ENCODE measurements at places on chromosomes 13 and 19.
A peak's percentile ranks its signal among the peaks of the same experiment; 100 is the strongest.

- no peak for DNase-seq
Observed at GRCh38 chr13:105763851-105764250, 771.6 kb downstream of the EFNB2 start.

GRCh38 chr13:38213314-38213713 lies 136.3 kb upstream of the UFM1 start:
- no peak for DNase-seq

- DNase-seq = no peak
Observed at GRCh38 chr19:40745402-40745780, 4.9 kb downstream of the ACTMAP start.

DNA sequence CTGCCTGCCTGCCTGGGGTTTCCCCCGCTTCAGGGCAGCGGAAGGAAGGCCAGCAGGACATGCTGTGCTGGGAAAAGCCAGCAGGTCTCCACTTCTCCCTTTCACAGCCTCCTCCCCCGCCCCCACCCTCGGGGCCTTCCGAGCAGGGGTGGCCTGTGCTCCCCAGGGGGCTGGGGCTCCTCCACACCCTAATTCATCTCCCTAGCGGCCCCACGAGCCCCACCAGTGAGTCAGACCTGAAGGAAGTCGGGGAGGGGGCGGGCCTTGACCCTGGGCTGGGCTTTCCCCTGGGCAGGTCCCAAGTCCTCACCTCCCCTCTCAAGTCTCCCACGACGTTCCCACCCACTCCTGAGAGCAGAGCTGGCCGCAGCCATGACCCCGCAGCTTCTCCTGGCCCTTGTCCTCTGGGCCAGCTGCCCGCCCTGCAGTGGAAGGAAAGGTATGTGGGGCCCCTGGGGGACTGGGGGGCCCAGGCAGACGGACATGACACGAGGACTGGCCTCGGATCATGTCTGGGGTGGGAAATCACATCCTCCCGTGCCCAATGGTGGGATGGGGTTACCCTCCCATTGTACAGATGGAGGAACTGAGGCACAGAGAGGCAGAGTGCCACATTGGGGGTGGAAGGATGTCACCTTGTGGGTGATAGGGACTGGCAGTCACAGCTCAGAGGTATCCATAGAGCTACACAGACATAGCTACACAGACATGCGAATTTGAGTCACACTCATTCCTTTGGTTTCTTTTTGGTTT lies at the start of gene EBI3:
Gene EBI3 (plus strand): TSS at position 345 of the 753 bp plus-strand sequence. CDS start 28 bp downstream, at position 373.
- DNase-seq = peak; percentile 57

DNA sequence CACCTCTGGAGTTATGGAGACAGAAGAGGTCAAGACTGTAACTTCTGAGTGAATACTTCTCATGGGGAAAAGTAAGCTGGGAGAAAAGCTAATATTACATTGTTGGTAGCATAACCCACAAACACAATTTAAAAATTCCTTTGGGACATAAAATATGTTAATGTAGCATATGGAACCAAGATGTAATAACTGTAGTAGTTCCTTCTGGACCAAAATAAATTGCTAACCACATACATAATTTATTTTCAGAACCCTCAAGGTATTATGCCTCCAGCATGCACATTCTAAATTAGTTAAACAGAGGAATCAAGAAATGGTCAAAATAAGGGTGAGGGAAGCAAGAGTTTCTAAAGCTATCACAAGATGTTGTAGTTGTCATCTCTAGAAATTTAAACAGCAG lies 4.8 kb upstream of the RNF17 start:
- no peak for DNase-seq

GRCh38 chr13:49436890-49437289 lies 7.0 kb downstream of the CAB39L start:
- no peak for DNase-seq

GRCh38 chr13:93226623-93227279 lies at the start of gene GPC6:
TSS of gene GPC6 (plus strand) at chr13:93226807.
- DNase-seq = no peak

- DNase-seq = no peak
Observed at GRCh38 chr19:20318616-20319015, 151.6 kb downstream of the ZNF486 start.

- DNase-seq = no peak
Observed at GRCh38 chr19:32066056-32066455, 279.4 kb upstream of the ZNF507 start.

DNA sequence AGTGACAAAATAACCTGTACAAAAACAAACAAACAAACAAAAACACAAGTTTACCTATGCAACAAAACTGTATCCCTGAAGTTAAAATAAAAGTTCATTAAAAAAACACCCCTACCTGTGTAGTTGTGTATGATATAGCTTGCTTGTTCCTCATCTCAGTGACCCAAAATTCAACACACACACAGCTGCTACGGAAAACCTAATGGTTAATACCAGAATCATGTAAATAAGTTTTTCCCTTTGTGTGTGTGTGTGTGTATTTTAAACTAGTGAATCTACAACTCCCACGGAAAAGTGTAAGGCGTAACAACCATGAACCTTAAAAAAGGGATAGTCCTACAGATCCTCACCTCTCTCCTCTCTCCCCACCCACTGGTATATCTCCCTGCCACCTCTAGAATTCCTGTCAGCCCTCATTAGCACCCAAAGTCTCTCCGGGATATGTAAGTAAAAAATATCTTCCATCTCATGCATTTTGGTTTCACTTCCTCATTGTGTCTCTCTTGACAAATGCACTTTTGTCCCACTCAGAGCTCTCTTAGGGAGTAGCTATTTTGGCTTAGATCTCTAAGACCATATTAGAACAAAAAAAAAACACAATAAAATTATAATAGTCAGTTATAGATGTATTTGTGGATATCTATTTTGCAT lies 2236.5 kb downstream of the PCDH9 start:
- DNase-seq = no peak

DNA sequence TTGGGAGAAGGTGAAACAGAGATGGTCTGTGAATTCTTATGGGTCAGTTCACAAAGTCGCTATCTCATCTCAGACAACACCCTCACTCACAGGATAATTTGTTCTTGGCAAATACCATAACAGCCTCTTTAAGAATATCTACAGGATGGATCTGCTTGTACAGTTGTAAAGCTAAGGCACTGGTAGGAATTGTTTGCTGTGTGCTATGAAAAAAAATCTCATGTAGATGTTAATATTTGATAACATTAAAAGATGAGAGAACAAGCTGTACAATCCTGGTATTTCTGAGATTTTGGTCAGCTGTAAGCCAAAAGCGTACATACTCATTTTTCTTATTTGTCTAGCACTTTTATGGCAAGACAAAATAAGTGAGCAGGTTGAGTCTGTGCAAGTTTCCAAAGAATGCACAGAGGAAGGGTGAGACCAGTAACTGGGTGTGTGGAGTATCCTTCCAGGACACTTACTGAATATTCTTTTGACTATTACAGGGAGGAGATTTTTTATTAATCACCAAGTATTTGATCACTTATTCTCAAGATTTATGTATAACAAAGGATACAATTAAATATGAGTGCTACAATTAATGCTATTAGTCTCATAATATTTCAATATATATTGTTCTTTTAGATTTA lies 814.5 kb upstream of the MIR17HG start:
- no peak for DNase-seq

- no peak for DNase-seq
Observed at GRCh38 chr13:25541434-25542123, 169.8 kb downstream of the ATP8A2 start.

- no peak for DNase-seq
Observed at GRCh38 chr13:48559638-48560320, 26.9 kb upstream of the RCBTB2 start.

- DNase-seq = peak; percentile 28
Observed at GRCh38 chr19:53102756-53103233, 427 bp downstream of the ZNF160 start.
